ENCODE measurements at places on chromosomes 4 and X. TPM values are rescaled to one million over a fixed set of nuclear protein-coding genes. Genes with fewer than 3 reads are reported as not detected.

REPS2 gene
- not detected for total RNA-seq

NKX6-1 gene
- not detected for total RNA-seq

L1CAM gene
- 0.31 TPM for total RNA-seq

ITIH6 gene
- total RNA-seq, result not detected

NDP gene
- not detected for total RNA-seq

HSD17B13 gene
- not detected for total RNA-seq

EVC gene
- total RNA-seq, result 1.2 TPM

DAPP1 gene
- 24.4 TPM for total RNA-seq

TBC1D14 gene
- total RNA-seq, result 46.9 TPM

RTL9 gene
- total RNA-seq, result not detected

FGF16 gene
- not detected for total RNA-seq

CXCL11 gene
- total RNA-seq, result 0.13 TPM

SCRG1 gene
- total RNA-seq, result not detected

Data from activated CD8-positive, alpha-beta memory T cell treated with anti-CD3 and anti-CD28 coated beads for 36 hours (primary cell).